ENCODE measurements at places on chromosomes 2 and 18.

DNA sequence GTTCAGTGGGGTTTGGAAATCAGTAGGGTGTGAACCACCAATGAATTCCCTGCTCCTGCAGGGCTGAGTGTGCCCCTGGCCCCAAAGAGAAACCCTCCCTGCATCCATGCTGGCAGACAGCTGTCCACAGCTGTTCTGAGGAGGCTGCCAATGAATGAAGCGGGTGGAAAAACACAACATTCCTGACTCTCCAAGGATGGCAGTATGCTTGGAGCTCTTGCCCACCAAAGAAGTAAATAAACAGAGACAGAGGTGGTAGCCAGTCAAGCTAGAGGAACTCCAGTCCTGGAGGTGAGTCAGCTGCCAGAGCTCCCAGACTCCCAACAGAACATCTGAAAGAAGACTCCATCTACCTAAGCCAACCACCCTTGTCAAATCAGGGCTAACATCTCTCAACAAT lies 6.2 kb downstream of the ZBTB7C start:
- DNase-seq: no peak

DNA sequence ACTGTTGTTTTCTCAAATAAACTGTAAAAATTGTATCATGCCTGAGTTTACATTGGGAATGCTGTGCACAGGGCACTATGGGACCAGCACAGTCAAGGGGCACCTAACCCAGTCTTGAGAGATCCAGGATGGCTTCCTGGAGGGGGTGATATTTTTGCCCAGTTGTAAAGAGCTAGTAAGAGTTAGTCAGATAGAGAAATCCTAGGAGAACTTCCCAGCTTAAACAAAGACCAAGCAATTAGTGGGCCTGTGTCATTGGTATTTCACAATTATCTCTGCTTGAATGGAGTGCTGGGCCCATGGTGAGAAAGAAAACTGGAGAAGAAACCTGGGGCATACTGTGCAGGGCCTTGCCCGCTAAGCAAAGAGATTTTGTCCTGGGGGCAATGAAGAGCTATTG lies 12.2 kb downstream of the XDH start:
- DNase-seq: no peak

GRCh38 chr2:180892091-180892490 lies 88.3 kb upstream of the UBE2E3 start:
- DNase-seq: no peak

DNA sequence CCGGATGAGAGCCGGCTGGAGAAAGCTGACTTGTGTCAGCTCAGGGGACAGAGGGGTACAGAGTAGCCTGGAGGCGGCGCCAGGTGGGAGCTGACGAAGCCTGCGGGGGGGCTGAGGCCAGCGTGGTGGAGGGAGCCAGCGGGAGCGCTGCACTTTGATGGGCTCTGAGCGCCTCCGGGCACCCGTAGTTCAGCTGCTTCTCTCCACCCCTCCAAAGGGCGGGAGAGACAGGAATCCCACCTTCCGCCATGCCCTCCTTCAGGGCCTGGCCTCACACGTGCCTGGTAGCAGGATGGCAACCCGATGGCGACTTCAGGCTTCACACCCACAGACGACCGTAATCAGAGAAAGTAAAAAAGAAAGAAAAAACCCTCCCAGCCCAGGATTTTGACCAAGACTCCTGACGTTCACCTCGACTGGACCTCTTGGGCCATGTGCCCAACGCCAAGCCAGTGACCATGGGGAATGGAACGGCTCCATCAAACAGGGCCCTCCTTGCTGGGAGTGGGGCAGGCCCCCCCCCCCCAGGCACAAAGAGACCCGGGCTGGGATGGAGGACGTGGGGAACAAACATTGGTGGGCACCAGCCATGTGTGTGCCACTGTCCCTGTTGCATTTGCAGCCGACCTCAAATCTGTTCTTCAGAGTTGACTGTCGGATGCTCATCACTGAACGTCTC lies 60.7 kb upstream of the ASAP2 start:
- DNase-seq: no peak

- DNase-seq: no peak
These were observed 97.5 kb downstream of the TMEM247 start for GRCh38 chr2:46576875-46577274.

DNA sequence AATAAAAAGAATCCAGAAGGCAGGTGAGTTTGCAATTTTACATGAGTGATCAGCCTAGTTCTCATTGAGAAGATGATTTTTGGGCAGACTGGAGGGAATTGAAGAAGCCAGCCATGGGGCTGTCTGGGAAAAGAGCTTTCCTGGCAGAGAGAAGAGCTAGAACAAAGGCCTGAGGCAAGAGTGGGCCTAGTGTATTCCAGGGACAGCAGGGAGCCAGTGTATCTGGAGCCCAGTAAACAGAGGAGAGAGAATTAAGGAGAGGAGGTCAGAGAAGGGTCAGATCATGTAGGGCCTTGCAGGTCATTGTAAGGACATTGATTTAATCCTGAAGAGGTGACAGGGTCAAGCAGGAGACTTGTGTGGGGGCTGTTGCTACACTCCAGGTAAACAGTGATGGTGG lies 195.8 kb downstream of the SATB2 start:
- no peak for DNase-seq

- peak; percentile 81 for DNase-seq
These were observed 11.3 kb upstream of the DES start for GRCh38 chr2:219406861-219407230.

DNA sequence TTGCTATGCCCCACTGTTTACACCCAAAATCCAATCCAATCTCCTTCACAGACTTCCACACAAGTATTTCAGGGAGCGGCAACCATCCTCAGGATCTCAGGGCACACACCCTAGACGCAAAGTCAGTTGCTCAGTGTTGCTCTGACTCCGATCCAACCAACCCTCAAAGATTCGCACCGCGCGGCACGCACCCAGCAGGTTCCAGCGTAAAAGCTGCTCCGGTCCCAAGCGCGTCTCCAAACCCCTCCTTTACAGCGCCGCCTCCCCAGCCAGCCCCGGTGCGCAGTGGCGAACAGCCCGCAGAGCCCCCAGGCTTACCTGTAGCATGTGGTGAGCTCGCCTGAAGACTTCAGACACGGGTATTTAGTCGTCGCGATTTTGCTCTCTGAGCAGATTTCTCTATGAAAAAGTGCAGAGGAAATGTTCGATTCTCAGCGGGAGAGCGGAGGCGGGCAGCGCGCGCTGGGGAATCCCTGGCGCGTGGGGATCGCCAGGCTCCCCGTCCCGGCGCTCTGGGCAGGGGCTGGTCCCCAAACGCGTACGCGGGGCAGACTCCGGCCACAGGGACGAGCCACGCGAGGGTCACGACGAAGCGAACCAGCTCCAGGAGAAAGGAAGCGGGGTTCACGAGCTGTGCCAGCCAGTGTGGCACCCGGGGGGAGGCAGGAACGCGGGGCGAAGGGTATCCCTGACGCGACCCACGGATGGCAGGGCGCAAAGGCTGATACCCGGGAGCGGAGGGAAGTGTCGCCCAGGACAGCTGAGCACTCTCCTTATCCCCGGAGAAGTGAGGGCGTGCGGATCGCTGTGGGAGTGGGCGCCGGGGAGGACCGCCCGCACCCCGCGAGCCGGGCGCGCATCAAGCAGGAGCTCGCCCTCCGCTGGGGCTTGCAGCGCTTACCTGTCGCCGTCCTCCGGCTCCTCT lies 650 bp downstream of the CCBE1 start:
- DNase-seq: no peak

GRCh38 chr2:7281231-7282201 lies 364.3 kb downstream of the RNF144A start:
- DNase-seq: no peak

DNA sequence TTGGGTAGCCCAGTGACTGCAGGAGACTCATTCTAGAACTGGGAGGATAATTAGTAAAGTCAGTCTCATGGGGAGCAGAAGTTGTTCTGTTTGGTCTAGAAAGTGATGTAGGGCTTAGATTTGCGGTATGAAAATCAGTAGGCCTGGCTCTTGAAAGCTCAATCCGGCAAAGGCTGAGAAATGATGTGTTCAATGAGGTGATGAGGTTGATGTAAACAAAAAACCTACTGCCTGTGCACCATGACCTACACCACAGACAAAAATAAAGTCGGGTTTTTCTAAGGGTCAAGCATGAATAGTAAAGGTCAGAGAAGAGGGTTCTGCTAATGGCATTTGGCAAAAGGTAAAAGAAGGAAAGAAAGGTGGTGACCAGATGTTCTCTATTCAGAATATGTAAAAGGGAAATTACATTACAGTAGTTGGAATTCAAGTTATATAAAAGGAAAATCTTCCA lies 80.8 kb upstream of the COL5A2 start:
- DNase-seq: no peak

DNA sequence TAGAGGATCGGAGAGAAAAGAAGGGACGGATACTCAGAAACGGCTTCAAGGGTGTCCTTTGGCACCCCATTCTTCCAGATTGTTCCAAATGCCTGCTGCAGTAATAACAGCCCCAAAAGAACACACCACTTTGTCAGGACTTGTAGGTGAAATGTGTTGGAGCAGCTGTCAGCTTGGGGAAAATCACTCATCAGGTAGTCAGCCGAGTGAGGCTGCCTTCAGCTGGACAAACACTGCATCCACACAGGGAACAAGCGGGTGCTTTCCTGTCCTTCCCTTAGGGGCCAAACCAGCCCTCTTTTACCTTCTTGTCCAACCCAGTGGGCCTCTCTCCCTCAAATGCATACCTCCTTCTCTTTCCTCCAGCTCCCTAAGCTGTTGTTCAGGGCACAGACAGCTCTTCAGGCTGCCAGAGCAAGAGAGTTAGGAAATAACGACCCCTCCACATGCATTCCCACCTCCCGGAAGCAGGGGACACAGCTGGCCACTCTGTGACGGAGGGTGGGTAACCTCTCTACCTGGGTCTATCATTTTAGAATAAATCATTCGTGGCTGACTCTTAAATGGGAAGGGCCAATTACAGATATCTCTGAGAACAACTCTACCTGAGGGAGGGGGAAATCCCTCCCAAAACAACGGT lies 48.1 kb downstream of the BCL11A start:
- no peak for DNase-seq

- no peak for DNase-seq
These were observed 1.8 kb upstream of the BCL11A start for GRCh38 chr2:60555066-60555782.

DNA sequence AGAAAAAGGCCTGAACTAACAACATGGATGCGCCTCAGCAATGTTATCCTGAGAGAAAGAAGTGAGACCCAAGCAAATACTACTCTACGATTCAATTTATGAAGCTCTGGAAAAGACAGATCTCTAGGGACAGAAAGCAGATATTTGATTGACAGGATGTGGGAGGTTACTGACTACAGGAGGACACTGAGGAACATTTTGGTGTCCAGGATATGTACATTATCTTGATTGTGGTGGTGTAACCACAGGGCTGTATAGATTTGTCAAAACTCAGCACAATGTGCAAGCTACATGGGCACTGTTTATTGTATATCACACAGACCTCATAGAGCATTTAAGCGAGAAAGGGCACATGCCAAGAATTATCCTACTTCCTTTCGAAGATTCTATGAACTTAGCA lies 219.8 kb downstream of the PTGR3 start:
- DNase-seq: no peak

DNA sequence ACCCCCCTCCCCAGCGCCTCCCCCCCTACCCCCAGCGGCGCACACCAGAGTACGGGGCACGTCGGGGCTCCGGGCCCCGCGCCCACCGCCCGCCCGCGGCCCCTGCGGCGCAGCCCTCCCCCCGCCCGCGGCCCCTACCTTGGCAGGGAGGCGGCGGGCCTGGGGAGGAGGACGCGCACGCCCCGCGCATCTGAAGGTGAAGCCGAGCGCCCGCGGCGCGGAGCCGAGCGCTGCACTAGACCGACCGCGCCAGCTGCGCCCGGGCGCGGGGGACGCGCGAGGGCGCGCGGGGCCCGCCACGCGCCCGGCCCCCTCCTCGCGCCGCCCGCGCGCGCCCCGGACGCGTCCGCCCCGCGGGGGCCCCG lies at the start of gene ZNF516:
TSS of gene ZNF516 (minus strand) at position 237 of the 365 bp plus-strand sequence. CDS start 52,188 bp downstream, outside the sequence.
- no peak for DNase-seq

DNA sequence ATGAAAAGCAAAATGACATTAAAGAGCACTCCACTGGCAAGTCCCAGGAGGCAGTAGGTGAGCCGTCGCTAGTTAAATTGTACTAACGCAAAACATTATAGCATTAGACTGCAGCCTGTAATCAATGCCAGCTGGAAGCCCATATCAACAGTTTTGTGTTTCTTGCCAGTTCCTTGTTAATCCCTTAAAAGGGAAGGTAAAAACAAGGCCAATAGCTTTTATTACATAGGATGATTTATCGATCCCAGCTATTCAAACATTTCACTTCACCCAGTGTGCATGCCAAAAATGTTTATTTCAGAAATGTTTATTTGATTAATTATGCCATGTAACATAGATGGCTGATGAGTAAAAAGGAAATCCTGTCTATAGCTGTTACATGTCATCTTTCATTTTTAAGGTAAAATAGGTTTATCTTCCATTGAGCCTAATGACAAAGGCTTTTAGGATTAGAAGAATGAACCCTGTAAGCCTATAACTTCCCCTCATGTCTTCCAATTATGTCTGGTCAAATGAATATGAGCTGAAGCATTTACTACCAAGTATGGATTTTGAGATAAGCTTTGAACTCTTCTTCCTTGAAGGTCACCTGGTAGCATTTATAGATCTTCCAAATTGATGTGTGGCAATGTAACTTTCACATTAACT lies 591.2 kb downstream of the RNF144A start:
- DNase-seq: peak; percentile 28

GRCh38 chr2:57622009-57622408 lies 424.6 kb upstream of the VRK2 start:
- DNase-seq: no peak

DNA sequence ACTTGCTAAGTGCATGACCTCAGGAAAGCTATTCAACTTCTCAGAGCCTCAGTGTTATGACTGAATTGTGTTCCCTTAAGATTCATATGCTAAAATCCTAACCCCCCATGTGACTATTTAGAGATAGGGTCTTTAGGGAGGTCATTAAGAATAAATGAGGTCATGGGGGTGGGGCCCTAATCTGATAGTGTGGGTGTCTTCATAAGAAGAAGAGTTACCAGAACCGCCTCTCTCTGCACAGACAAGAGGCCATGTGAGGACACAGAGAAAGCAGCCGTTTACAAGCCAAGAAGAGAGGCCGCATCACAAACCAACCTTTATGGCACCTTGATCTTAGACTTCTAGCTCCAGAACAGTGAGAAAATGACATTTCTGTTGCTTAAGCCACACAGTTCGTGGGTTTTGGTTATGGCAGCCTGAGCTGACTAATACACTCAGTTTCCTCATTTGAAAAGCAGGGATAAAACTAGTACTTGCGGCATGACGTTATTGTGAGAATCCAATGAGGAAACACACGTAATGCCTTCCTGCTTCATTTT lies 9.9 kb downstream of the SH2D6 start:
- DNase-seq: no peak

DNA sequence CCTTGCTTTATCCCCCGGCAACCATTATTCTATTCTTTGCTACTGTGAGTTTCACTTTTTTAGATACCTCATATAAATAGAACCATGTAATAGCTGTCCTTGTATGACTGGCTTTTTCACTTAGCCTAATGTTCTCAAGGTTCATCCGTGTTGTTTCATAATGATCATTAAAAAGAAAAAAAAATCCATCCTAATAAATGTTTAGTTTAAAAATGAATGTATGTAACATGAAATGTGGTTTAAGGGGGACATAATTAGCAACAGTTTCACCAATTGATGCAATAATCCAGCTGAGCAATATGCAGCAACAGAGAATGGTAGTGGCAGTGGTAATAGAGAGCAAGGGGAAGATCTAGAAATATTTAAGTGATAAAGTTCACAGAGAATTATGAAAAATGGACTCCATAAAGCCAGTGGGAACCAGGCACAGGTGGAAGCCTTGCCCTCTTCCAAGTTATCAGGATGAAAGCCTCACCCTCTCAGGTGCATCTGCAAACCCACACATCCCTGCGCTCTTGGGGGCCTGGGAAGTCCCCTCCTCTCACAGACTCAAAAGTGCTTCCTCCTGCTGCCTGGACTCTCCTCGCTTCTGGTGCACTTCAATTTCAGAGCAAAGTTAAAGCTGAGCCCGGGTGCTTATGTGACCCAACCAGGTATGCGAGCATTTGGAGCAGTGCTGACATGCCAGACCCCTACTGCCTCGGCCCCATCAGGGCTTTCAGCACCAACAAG lies 1403.3 kb upstream of the SLC39A10 start:
- DNase-seq: no peak
